HFF-Myc (cell line): ENCODE measurements at places on chromosomes 2 and 18.

DNA sequence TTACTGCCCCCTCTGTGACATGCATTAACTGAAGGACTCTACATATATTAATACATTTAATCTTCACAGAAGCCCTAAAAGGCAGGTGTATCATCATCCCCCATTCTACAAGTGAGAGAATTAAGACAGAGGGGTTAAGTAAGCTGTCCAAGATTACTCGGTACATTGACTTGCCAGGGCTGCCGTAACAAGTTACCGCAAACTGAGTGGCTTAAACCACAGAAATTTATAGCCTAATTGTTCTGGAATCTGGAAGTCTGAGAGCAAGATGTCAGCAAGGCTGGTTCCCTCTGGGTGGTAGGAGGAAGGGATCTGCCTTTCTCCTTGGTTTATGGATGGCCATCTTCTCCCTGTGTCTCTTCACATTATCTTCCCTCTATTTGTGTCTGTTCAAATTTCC is 605.5 kb downstream of the EPHA4 start:
- DNase-seq = peak; percentile 56

DNA sequence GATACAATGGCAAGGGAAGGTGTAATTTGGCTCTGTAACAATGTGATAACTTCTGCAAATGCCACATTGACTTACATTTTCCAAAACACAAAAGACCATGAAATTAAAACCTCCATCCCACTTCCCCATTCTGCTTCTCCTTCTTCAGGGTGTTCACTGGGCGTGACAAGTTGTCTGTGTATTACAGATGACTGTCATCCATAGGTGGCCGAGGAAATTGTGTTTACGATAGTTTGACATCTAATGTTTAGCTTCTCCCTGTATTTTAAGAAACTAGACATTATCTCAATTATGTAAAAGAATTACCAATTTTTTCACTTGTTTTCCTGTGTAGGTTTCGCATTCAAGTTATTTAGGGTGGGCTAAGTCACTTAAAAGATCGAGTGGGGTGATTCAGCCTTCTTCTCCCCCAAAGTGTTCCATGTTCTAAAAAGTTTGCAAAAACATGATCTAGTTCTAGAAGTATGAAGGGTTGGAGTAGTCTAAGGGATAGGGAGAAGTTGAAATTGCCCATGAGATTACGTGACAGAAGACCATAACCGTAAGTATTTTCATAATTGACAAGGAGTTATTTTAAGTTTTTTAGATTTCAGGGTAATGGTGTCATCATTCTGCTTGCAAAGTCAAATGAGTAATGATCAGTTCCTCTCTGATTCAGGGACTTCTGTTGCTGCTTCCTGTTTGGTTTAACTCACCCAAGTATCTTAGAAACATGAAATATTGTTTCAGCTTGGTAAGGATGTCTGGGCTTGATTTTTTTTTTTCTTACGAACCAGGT is 25.2 kb upstream of the CYTIP start:
- DNase-seq = no peak

DNA sequence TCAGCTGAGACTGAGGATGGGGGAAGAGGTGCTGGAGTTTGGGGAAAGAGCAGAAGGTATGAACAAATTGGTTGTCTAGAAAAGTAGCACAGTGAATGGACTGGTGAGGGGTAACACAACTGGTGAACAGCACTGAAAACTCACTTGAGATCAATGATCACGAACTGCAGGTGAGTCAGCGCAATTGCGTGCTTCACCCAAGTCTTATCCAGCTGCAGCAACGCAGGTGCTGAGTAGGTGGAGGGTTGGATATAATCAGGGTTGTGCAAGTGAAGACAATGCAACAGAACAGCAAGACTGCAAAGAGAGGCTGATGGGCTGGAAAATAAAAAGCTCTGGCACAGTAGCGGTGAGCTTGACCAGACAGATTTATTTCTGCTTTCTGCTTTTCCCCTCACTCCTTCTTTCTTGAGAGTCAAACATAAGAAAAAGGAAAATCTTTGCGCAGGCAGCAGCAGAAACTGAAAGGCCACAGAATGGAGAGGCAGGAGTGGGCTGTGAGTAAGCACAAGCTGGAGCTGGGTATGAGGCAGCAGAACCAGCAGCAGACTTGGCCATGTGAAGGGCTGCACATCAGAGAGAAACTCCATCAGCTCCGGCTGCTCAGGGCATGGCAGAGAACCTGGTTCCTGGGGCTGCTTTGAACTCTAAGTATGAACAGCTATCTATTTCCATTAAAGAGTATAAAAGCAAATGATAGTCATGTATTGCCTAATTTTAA is 99.4 kb upstream of the ARL5A start:
- DNase-seq = no peak

- DNase-seq = no peak
Measured at GRCh38 chr2:206212673-206213513, 53.2 kb downstream of the EEF1B2 start.

DNA sequence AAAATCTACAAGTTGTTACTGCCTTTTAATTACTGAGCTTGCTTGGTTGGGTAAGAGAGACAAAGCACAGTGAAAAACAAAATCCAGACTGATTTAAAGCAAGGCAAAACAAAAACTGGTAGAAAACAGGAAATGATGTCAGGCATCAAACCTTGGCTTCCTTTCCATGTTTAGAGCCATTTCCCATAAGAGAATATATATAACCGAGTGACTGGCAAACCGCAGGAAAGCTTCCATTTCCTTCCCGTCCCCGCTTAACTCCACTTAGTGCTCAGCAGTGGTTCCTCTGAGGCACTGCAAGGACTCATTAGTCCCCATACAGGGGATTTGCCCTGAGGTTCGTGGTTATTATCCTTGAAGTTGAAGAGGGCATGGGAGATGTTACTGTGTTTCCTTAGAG is 446.3 kb downstream of the LPIN1 start:
- no peak for DNase-seq

DNA sequence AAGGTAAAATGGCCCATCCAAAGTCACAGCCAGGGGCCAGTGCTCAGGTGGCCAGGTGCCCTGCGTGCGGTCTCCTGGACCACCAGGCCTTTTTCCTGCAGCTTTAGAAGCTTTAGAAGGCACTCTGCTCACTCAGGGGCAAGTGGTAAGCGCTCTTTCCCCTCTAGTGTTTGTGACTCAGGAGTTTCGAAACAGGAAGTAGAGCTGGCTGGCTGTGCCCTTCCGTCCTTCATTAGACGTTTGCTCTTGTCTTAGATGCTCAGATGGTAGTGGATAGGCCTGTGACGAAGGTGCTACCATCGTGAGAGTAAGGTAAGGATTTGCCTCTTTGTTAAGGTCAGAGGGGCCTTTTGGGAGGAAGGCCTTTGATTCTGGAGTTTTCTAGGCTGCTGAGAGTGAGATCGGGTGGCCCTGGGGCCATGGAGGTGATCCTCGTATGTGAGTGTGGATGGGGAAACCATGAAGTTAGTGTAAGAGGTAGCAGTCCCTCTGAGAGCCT is at the start of gene CASP8:
TSS of gene CASP8 (plus strand) at position 235 of the 499 bp plus-strand sequence. CDS start 5,951 bp downstream, outside the sequence.
- DNase-seq = peak; percentile 14

DNA sequence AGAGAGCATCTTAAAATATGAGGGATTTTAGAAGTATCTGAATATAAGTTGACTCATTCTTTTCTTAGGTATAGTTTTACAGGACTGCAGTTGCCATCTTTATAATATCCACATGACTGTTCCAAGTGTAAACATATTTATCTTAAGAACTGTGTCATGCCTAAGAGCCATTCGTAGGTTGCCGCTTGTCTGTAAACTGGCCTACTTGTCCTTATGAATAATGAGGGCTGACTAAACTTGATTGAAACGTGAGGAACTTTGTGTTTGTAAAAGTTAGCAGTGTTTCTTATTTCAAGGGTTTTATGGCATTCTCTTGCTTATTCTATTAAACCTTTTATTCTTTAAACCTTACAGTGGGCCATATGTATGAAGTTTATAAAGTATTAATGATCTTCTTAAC is 99.6 kb downstream of the MAP3K20 start:
- DNase-seq = no peak

DNA sequence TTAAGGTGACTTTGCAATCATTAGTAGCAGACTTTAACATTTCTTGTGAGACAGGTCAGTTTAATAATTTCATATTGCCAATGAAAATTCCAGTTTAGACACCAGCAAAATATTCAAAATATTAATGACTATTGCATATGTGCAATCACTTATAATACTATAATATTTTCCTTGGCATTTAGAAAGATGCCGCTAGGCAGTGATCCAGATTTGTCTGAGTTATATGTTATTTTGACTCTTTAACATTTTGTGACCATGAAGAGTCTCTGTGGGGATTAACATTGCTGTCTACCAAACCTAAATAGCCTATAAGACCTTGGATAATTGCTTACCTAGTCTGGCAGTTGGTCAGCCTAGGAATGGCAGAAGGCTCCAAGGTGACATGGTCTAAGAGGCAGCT is 389.6 kb downstream of the THSD7B start:
- no peak for DNase-seq

DNA sequence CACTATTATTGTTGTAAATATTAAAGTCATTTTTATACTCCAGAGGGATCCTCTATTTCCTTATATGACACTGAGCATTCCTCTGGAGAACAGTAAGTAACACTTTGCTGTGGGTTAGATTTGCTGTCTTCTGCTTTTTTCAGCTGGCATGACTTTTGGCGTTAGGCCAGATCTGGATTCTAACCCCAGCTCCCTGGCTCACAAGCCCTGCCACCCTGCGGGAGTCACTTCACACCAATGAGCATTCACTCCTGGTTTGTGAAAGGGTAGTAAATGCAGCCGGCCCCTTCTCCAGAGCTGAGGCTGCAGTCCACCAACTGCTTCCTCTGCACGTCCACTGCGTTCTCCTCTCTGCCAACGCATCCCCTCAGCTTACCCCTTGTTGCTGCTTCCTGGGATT is 373.8 kb upstream of the RAB6C start:
- DNase-seq = no peak

- DNase-seq = peak; percentile 7
Measured at GRCh38 chr2:174247474-174248186, 702 bp downstream of the OLA1 start.

DNA sequence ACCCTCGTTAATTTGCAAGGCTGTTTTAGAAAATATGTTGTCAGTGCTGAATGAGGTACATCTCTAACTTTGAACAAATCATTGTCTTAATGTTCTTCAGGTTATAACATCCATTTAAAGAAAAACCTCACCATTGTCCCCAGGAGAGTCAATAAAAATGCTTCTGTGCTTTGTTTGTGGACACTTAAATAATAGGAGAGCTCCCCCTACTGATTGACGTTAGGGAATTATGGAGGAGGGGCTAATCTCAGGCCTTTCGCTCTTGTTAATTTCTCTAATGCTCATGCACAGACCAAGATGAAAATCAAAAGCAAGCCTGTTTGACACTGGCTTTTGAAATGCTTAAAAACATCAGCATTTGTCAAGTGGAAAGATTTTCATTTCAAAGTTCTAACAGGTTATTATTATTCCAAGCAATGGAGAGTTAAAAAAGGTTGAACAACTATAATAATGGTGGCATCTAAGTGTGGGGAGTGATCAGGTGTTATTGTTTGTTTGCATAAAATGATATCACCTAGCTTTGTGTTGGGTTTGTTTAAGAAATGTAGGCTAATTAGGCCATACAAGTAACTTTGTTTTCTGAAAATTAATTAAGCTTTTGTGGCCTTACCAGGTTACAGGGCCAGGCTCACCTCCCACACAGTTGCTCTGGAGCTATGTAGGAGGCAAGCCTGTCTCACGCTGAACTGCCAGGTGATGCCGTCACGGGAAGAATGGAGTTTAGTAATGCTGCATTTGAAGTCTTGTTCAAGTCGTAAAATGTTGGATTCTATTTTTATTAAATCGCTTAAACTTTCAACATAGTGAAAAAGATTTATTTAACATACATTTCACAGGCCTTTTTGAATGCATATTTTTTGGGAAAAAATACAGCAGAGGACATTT is 51.7 kb upstream of the SMIM21 start:
- peak; percentile 47 for DNase-seq

- DNase-seq = no peak
Measured at GRCh38 chr18:54958704-54959625, at the start of gene CCDC68. CCDC68 (minus strand) TSS chr18:54959461; CDS start chr18:54942791, 16,670 bp downstream.

DNA sequence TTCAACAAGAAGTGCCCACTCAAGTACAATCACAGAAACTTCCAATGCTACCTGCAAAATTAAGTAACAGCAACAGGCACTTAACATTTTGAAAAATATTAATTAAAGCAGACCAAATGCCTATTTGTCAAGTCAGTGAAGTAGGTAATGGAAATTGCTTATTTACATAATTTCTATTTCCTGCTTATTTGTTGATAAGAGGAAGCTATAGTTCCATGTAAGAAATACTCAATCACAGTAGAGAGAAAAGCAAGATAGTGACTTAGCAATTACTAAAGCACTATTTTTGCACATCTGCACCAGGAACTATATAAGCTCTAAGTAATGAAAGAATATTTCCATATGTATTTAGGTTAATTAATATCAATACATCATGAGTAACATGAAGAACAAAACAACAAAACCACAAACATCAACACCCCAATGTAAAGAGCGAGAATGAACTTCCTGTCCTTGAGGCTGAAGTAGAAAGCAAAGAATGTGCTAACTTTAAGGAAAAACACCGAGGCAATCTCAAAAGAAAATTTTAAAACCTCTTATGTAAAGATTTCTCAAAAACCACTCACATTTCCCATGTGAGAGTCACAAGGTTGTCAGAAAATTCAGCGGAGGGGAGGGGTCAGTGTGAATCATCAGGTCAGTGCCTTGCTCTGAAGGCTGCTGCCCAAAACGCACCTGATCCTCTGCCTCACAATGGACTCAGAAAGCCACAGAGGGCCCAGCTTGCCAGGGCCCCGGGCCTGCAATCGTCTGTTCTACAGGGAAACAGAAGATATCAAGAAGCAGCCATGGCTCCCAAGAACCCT is 12.5 kb downstream of the NPC1 start:
- DNase-seq = no peak

- no peak for DNase-seq
Measured at GRCh38 chr2:177445200-177445599, 52.6 kb downstream of the AGPS start.

GRCh38 chr2:234951664-234952269 is at the start of gene SH3BP4:
SH3BP4 (plus strand) TSS chr2:234952017; CDS start chr2:235035003, 82,986 bp downstream.
- no peak for DNase-seq

- DNase-seq = no peak
Measured at GRCh38 chr18:55685638-55686037, 97.6 kb upstream of the TCF4 start.

GRCh38 chr18:75083761-75084160 is 125.2 kb downstream of the PTGR3 start:
- no peak for DNase-seq

GRCh38 chr2:127542231-127542630 is 6.7 kb downstream of the MYO7B start:
- DNase-seq = no peak

DNA sequence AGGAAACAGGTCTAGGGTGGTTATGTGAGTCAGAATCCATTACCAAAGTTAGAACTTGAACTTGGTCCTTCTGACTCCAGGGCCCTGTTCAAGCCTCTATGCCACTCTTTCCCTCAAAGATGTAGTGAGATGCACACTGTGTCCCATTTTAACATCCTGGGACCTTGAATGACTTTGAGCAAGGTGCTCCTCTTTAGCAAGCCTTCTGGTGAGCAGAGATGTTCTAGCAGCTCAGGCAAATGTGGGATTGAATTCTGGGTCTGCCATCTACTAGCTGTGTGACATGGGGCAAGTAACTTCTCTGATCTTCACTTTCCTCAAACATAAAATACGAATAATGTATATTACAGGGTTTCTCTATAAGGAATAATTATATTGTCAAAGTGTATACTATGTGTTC is 294.0 kb upstream of the CXCR4 start:
- DNase-seq = no peak
